ENCODE measurements at places on chromosomes 2 and 18.

DNA sequence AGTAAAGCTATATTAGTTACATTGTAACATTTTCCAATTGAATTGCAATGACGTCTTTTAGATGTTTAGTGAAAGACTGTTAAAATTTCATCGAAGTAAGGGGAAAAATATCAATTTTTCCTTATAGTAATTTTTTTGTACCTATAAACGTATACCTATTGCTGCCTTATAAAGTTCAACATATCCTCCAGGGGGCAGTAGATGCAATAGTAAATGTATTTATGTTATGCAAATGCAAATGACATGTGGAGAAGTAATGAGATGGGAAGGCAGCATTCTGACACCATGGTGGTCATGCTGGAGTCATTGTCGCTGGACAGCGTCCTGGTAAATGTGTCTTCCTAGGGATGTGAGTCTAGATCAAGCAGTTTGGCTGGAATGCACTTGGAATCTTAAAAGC, 38.7 kb downstream of the MSTN start:
- peak; percentile 39 for DNase-seq

- no peak for DNase-seq
Measured at GRCh38 chr18:67705748-67706147, 189.2 kb upstream of the DSEL start.

DNA sequence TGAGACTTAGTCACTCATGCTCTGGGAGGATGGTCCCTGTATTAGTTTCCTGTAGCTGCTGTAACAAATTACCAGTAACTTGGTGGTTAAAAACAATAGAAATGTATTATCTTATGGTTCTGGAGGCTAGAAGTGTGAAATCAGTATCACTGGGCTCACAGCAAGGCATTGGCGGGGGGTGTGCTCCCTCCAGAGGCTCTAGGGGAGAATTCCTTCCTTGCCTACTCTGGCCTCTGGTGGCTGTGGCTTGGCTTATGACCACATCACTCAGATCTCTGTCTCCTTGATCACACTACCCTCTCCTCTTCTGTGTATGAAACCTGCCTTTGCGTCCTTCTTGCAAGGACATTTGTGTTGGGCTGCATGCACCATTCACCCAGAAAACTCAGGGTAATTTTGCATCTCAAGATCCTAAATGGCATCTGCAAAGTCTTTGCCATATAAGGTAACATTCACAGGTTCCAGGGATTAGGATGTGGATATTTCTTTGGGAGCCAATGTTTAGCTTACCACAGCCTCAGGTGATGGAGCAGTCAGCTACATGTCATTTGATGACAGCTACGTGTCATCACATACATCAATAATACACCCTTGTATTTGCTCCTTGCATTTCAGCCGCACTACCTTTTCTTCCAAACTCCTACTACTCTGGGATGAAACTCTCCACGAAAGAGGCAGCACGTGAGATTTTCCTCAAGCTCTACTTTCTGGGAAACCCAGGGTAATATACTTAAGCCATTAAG, 49.6 kb upstream of the POU3F3 start:
- DNase-seq, result no peak

GRCh38 chr18:55494899-55495298, 93.1 kb downstream of the TCF4 start:
- no peak for DNase-seq

DNA sequence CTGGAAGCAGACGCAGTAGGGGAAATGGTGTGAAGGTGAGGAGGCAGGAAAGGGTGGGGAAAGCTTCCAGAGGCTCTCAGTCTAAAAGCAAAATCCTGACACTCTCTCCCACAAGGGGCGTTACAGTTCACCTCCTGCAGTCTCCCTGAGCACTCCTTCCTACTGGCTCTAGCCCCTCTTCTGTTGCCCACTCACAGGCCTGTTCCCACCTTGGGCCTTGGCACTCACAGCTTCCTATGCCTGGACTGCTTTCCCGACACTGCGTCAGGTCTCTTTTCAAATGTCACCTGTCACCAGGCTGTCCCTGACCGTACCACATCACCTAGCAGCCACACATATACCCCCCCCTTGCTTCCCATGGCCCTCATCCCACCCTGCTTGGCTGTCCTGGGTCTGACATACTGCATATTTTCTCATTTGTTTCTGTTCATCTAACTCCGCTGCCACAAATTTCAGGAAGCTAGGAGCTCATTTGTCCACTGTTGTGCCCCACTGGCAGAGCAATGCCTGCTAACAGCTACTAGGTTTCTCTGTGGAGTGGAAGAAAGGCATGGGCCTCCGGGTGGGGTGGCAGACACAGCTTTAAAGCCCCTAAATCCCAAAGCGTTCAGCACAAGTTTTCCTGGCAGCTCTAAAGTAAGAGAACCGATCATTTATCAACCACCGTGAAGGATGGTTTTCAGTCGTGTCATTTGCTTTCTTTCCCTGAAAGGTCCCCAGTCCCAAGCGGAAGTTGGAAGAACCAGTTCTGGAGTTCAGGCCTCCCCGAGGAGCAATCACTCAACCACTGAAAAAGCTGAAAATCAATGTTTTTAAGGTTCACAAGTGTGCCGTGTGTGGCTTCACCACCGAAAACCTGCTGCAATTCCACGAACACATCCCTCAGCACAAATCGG, 118.8 kb downstream of the ZNF532 start:
- DNase-seq, result no peak

Data from kidney capillary endothelial cell (primary cell).